Sigmoid colon (tissue), 7 donors: ENCODE measurements at places on chromosomes 2 and 18. TPM values are rescaled to one million over a fixed set of nuclear protein-coding genes. Genes with fewer than 3 reads are reported as not detected.

GRCh38 chr18:25121442-25121841 is 230.5 kb downstream of the ZNF521 start:
- no peak overlapping the region for H3K27ac ChIP-seq
- no peak for DNase-seq
- H3K4me3 ChIP-seq = no peak overlapping the region
- H3K27me3 ChIP-seq = no peaks in the 10 kb centered on the region

- DNase-seq = no peak
- H3K4me1 ChIP-seq = no peaks in the 10 kb centered on the region
- H3K36me3 ChIP-seq = no peaks in the 10 kb centered on the region
- H3K27ac ChIP-seq = no peak overlapping the region
- H3K4me3 ChIP-seq = no peak overlapping the region
Measured at GRCh38 chr2:190313880-190314279, 5.7 kb downstream of the HIBCH start.

- peaks cover 6% of the 10 kb centered on the region for H3K4me1 ChIP-seq
- no peak for DNase-seq
- no peaks in the 10 kb centered on the region for H3K27me3 ChIP-seq
- no peak overlapping the region for H3K4me3 ChIP-seq
Measured at GRCh38 chr2:202583709-202584219, 51.0 kb upstream of the FAM117B start.

GRCh38 chr2:43874776-43875451 is 36.1 kb downstream of the ABCG8 start:
- H3K27ac ChIP-seq = no peak overlapping the region
- H3K4me3 ChIP-seq = no peak overlapping the region
- no peaks in the 10 kb centered on the region for H3K4me1 ChIP-seq
- H3K27me3 ChIP-seq = no peaks in the 10 kb centered on the region
- H3K36me3 ChIP-seq = no peaks in the 10 kb centered on the region

GRCh38 chr2:56017784-56018183 is 94.2 kb upstream of the EFEMP1 start:
- H3K4me3 ChIP-seq = no peak overlapping the region
- no peak for DNase-seq
- no peaks in the 10 kb centered on the region for H3K27me3 ChIP-seq
- H3K27ac ChIP-seq = no peak overlapping the region
- no peaks in the 10 kb centered on the region for H3K4me1 ChIP-seq

DNA sequence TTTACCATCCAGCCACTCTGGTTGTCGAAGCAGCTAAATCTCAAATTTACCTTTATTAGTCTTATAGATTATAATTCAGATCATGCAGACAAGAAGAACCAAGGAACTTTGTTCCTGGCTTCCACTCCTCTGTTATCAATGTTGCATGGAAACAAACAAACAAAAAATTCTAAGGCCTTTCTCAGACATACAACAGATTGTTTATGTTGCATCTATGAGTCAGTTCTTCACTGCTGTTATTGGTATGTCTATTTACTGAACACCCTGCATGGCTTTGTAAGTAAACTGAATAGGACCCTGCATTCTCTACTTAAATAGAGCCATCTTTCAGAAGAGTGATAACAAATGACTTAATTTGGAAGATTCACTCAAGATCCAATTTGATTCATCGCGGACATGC is 1.6 kb upstream of the ANKRD44 start:
- no peaks in the 10 kb centered on the region for H3K27me3 ChIP-seq
- no peak overlapping the region for H3K4me3 ChIP-seq
- no peak overlapping the region for H3K27ac ChIP-seq
- no peaks in the 10 kb centered on the region for H3K36me3 ChIP-seq

DNA sequence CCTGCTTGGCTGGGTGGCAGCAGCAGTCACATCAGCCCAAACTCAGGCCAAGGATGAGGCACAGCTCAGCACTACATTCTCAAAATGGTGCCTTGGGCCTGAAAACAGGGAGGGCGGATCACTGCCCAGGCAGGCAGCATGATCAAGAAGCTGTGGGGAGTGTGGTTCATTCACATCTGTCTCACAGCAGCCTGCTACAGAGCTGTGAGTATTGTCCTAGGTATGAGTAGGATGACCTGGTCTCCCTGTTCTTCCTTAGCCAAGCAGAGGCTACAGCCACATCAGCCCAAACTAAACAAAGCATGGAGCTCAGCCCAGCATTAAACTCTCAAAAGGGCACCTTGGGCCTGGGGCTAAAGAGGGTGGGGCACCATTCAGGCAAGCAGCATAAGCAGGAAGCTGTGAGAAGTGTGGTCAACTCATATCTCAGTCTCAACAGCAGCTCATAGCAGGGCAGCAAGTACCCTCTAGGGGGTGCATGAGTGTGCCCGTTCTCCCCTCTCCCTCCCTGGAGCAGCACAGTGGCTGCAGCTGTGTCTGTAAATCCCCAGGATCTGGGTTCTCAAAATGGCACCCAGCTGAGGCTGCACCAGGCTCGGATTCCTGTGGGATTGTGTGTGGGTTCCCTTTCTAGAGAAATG is 139.6 kb downstream of the TRABD2A start:
- H3K4me1 ChIP-seq = no peaks in the 10 kb centered on the region
- H3K4me3 ChIP-seq = no peak overlapping the region
- no peaks in the 10 kb centered on the region for H3K27me3 ChIP-seq
- H3K36me3 ChIP-seq = no peaks in the 10 kb centered on the region

GRCh38 chr2:79100285-79100684 is 12.5 kb upstream of the REG1B start:
- DNase-seq = no peak
- no peak overlapping the region for H3K27ac ChIP-seq
- H3K4me3 ChIP-seq = no peak overlapping the region

DNA sequence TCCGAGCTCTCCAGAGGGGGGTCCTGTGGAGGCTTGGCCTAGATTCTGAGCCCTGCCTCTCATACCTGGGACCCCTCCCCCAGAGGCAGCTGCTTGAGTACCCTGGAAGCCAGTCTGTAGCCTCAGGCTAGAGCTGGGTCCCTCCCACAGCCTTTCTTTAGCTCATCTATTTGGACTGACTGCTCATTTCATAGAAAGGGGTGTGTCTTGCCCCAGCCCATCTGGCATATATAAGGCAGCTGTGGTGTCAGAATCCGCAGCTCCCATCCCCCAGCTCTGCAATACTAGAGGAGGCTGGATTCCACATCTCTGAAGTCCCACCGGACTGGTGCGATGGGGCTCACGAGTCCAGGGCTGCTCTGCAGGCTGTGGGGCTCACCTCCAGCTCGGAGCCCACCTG is 26.1 kb downstream of the MPHOSPH10 start:
- peak overlapping the region; percentile 70 for H3K27ac ChIP-seq
- H3K36me3 ChIP-seq = no peaks in the 10 kb centered on the region
- peak overlapping the region; percentile 10 for H3K4me3 ChIP-seq
- DNase-seq = peak; percentile 68
- H3K27me3 ChIP-seq = no peaks in the 10 kb centered on the region

DNA sequence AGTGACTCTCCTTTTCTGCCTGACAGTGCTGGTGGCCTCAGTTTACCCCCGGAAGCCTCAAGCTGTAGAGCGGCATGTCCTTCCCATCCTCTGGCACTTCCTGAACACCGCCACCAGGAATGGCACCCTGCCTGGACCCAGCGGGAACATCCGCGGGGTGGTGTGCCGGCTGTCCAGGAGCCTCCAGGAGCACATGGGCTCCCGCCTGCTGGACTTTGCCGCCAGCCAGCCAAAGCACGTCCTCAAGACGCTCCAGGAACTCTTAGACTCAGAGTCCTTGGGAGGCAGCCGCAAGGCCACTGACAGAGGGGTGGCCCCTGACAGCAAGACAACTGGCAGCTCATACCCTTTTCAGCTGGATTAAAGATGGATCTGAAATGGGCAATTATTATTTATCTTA is 22.6 kb downstream of the PCARE start:
- no peak overlapping the region for H3K4me3 ChIP-seq
- no peaks in the 10 kb centered on the region for H3K36me3 ChIP-seq
- H3K4me1 ChIP-seq = no peaks in the 10 kb centered on the region

IL1A gene
- not detected for total RNA-seq

MEIS1 gene
- 108 TPM for total RNA-seq

PAX8 gene
- 0.71 TPM for total RNA-seq

COBLL1 gene
- total RNA-seq = 17.6 TPM

OR6B2 gene
- not detected for total RNA-seq

LAMA1 gene
- 0.66 TPM for total RNA-seq

KATNAL2 gene
- total RNA-seq = 1.2 TPM

RAMP1 gene
- 476 TPM for total RNA-seq
